ENCODE measurements at places on chromosomes 1 and 21.

DNA sequence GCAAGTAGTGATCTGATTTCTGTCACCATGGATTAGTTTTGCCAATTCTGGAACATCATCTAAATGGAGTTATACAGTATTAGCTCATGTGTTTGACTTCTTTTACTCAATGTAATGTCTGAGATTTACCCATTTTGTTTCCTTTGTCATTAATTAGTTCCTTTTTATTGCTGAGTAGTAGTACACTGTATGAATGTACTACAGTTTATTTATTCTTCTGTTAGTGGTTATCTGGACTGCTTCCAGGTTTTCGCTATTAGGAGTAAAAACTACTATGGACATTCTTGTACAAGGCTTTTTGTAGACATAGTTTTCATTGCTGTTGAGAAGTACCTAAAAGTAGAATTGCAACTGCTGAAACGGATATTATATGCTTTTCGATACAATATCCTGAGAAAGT is 14.1 kb downstream of the SUCO start:
- DNase-seq: no peak

GRCh38 chr1:226086776-226087175 is 24.3 kb downstream of the H3-3A start:
- no peak for DNase-seq

- no peak for DNase-seq
Observed at GRCh38 chr1:175413367-175413766, 220.8 kb upstream of the KIAA0040 start.

GRCh38 chr1:157176591-157177121 is 38.5 kb upstream of the ETV3 start:
- no peak for DNase-seq

GRCh38 chr1:53244141-53244540 is 5.8 kb upstream of the MAGOH start:
- DNase-seq: no peak

DNA sequence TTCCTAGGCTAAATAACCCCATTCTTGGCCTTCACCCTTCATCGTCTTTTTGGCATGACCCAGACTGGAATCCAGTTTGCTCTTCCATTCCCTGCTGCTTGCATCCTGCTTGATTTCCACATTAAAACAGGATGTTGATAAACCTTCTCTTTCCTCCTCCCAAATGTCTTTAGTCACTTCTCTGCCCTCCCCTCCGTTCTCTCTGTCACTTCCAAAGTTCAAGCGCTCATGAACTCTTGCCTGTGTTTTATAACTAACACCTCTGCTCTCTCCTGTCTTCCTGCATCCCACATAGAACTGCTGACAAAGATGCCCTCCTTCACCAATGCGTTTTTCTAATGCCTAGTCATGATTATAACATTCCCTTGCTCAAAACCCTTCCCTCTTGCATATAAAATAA is 65.6 kb upstream of the SLC44A3 start:
- DNase-seq: no peak

DNA sequence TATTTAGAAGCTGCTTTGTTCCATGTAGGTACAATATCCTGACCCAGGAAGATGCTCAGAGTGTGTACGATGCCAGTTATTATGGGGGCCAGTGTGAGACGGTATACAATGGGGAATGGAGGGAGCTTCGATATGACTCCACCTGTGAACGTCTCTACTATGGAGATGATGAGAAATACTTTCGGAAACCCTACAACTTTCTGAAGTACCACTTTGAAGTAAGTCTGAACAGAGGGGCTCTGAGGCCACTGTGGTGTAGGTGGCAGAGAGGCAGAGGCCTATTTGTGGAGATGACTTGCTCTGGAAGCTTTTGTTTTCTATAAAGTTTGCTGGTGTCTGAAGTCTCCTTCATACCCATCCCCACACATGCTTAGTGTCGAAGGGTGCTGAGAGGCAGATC is 26.8 kb downstream of the C8A start:
- no peak for DNase-seq

- DNase-seq: no peak
Observed at GRCh38 chr1:160375788-160376524, 9.1 kb downstream of the NHLH1 start.

- no peak for DNase-seq
Observed at GRCh38 chr1:224859651-224860050, 69.8 kb upstream of the DNAH14 start.

- no peak for DNase-seq
Observed at GRCh38 chr1:31400393-31400792, 12.6 kb upstream of the SERINC2 start.

DNA sequence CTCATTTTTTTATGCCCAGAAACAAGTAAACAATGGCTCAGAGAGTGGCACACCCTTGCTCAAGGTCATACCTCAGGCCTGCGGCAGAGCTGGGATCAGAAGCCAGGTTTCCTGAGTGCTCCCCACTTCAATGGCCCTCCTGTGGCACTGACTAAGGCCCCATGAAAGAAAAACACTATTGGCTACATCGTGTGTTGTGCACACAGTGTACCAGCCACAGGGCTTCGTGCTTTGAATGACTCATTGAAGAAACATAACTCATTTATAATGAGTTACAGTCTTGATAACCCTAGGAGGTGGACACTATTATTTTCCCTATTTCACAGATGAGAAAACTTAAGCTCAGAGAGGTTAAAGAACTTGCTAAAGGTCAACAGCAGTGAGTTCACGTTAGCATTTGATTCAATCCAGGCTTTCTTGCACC is 91.2 kb downstream of the TRABD2B start:
- DNase-seq: no peak

DNA sequence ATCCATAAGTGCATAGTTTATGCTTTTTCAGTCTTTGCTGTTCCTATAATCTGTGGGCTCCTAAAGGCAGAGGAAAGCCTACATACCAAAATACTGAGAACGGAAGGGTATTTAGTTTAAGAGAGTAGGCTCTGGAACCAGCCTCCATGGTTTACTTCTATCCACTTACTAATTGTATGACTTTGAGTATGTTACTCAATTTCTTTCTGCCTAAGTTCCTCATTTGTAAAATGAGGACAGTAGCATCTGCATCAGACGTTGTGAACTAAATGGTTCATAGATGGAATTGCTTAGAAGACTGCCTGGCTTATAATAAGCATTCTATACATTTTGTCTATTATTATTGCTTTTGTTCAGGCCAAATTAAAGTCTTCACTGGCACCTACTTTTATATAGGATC is 111.0 kb downstream of the NTNG1 start:
- no peak for DNase-seq

- DNase-seq: no peak
Observed at GRCh38 chr1:198205016-198205684, 48.4 kb downstream of the NEK7 start.

DNA sequence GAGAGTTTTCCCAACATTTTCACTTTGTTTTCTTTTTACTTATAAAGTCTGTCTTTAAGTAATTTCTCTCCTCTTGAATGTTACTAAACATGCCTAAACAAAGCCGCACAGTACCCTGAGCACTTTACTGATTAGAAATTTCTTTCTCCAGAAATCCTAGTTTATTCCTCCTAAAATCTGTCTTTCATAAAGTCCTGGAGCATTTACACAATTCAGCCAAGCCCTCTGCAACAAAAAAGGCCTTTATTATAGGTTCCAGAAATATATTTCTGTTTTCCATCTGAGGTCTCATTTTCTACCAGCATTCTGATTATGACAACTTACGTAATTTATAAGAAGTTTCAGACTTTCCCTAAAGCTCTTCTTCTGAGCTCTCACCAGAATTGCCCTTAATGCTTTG is 549.5 kb upstream of the OLFM3 start:
- DNase-seq: no peak

DNA sequence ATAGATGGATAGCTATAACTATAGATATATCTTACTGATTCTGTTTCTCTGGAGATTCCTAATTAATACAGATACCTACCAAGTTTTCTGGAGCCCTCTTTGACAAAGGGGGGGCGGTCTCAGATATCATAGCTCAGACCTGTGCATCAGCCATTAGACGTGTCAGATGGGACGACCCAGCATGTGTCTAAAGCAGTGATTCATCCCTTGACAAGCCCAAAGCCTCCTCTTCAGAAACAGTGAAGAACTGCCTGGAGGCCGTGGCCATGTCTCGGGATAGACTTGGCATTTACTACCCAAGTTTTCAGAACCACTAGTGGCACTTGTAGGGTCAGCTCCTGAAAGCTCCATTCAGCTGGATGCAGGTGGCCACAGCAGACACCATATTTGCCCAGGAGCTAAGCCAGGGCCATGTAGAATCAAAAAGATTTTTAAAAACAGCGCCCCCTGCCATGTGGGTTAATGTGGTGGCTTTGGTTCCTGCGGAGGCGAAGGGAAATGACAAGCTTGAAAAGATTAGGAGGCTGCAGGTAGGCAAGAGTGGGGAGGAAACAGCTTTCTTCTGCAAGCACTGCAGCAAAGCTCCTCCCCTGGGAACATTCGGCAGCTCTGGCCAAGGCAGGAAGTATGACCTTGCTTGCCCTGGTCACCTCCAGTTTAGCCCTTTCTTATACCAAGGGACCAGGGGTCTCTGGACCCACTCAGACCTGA is 82.2 kb downstream of the FBXO2 start:
- DNase-seq: no peak

DNA sequence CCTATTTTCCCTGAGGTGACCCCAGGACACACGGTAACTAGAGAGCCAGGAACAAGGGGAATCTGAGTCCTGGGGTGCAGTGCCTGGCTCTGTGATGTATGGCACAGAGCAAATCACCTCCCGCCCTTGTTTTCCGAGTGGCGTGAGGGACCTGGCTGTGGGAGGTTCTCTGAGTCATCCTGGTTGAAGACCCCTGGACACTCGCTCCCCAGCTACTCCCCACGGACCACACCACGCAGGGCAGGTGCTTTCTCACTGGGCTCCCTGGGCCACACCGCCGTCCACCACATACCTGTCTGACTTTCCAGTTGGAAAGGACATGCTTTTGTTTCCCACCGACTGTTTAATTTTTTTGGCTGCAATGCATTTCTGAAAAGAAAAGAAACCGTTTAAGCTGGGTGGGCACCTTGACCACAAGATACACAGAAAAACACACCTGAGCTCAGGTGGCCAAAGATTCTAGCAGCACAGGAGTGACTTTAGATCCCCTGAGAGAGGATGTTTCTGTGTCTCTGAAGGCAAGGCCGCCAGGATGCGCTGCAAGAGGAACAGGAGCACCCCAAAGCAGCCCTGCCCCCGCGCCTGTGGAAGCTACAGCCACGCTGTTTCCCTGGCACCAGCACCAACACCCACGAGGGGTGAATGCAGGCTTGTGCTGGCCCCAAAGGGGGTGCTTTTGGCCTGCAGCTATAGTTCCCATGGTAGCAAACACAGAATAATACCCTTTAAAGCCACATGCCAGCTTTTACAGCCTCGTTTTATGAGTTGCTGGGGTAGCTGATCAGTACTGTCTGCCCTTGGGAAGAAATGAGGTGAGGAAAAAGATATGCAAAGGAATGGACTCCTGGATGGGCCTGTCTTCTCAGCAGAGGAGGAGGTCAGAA is 8.1 kb upstream of the SRM start:
- no peak for DNase-seq

DNA sequence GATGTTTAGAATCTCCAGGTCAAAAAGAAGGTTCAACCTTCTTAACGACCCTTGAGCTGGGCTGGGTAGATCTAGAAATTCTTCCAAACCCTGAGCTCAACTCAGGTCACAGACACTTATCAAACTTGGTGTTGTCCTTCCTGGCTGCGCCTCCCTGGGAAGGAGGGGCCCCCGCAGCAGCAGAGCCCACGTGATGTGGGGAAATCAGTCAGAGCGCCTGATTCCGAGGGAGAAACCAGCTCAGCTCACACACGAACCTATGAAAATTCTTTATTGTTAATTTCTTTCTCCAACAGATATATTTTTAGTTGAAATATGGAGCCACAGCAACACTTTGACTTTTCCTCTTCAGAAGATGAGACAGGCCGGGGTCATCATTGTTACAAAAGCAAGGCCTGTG is 24.3 kb upstream of the CLSTN1 start:
- no peak for DNase-seq

GRCh38 chr1:70169018-70169839 is 36.1 kb downstream of the LRRC40 start:
- DNase-seq: no peak

DNA sequence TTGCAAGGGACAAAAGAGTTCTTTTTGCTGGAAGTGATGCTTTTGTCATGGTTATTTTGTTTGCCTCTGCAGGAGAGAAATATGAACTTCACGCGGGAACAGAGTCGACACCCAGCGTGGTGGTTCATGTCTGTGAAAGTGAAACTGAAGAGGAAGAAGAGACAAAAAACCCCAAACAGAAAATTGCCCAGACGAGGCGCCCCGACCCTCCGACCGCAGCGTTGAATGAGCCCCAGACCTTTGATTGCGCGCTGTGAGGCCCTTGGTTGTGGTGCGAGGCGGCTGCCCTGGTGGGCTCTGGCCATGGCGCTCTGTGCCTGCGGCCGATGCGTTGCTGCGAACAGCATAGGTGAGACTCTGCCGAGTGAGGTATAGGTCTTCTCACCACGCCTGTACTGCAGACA is 20.9 kb upstream of the NCMAP start:
- no peak for DNase-seq

DNA sequence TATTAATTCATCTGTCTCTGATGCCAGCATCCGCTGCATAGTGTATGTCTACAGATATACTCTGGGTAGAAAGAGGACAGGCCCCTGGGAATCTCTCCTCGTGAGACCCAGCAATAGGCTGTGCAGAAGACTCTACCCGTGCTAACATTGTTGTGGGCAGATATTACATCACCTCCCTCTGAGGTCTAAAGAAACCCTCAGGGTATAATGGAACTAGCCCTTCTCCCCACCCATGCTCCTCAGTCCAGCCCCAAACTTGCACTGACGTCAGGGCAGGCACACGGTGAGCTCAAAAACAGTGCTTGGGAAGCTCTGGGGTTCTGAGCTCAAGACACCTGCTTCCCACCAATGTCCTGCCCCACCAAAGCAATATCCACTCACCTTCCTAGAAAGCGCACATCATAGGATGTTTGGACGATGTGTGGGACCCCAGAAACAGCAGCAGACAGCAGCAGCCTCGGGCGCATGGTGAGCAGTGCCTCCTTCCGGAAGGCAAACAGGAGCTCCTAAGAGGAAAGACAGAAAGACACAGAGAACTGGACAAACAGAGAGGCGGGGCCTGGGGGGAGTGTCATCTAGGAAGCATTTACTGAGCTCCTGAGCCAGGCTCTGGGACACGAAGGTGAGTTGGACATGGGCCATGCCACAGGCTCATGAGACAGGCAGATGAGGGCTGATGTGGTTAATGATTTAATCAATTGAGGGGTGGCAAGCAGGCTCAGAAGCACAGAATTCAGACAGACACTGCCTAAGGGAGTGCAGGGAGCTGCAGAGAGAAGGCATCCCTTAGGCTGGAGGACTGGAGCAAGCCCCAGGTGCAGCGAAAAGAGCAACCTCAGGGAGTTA is 4.8 kb downstream of the OVGP1 start:
- no peak for DNase-seq
